CD4-positive, alpha-beta memory T cell (primary cell): ENCODE measurements at places on chromosomes 6 and 20. TPM values are rescaled to one million over a fixed set of nuclear protein-coding genes. Genes with fewer than 3 reads are reported as not detected.

DNA sequence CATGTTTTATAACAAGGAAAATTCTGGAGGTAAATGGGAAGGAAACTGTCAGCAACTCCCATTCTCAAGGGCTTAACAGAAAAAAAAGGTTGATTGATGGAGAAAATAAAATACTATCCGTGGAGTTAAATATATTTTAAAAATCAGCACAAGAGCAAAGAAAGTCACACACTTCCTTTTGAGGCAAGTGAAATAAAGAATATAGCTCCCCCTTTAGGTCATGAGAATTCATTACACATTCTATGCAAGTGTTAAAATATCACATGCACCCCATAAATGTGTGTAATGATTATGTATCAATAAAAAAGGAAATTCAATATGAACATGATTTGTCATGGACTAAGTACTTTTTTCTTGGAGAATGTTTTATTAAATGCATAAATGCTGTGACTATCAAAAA, 349.2 kb downstream of the TPBG start:
- no peak for DNase-seq

GRCh38 chr6:22362361-22362760, 65.5 kb upstream of the PRL start:
- DNase-seq: no peak

- DNase-seq: no peak
These were observed 60.9 kb downstream of the GFRAL start for GRCh38 chr6:55388211-55388610.

GRCh38 chr6:149478631-149479314, 6.0 kb downstream of the ZC3H12D start:
- no peak for DNase-seq

- peak; percentile 37 for DNase-seq
These were observed 1.1 kb downstream of the TCP11 start for GRCh38 chr6:35139924-35140638.

GRCh38 chr20:59996108-59996507, 37.9 kb downstream of the CDH26 start:
- no peak for DNase-seq

GRCh38 chr6:139124887-139125672, 9.8 kb upstream of the HECA start:
- DNase-seq: peak; percentile 86

- no peak for DNase-seq
These were observed 890.3 kb downstream of the C6orf118 start for GRCh38 chr6:164419099-164419498.

GRCh38 chr6:80456724-80457438, 350.4 kb downstream of the BCKDHB start:
- DNase-seq: no peak

GRCh38 chr6:15442467-15442866, 196.6 kb downstream of the JARID2 start:
- no peak for DNase-seq

DNA sequence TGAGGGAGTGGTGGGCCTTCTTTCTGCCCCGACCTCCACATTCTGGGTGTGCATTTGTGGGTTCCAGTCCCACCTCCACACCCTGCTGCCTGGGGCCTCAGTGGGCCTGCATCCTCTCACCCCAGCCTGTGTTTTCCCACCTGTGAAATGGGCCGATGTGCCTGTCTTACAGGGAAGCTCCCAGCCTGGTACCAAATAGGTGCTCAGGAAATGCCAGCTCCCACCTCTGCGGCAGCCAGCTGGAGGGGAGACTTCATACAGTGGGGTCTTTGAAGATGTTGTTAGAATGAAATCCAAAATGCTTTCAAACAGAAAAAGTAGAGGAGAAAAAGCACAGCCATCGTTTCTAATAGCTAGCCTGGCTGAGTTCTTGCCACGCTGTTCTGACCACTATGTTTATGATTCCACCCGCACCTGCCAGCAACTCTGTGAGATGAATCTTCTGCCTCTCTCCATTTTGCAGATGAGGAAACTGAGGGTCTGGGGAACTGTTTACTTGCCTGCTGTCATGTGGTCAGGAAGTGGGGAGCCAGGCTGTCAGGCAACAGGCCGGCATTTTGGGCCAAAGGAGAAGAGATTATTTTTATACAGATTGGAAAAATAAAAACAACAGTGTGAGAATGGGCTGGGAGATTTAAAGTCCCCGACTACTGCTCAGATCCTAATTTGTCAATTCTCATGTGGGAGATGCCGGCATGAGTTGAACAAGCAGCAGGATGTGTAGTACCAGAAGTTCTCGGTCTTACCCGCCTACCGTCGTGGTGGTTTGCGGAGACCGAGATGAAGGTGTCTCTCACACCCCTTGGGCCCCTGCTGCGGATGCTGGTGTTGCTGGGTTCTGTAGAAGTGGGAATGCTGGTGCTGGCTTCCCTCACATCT, 4.6 kb downstream of the TMEM181 start:
- peak; percentile 50 for DNase-seq

- peak; percentile 13 for DNase-seq
These were observed 374.4 kb downstream of the UTRN start for GRCh38 chr6:144659202-144660182.

- DNase-seq: no peak
These were observed 10.3 kb downstream of the PDE10A start for GRCh38 chr6:165652766-165653165.

GRCh38 chr6:147119310-147119709, 84.9 kb upstream of the STXBP5 start:
- no peak for DNase-seq

GRCh38 chr20:52191132-52191915, at the start of gene ZFP64:
Gene ZFP64, minus strand, starts transcription at chr20:52191779. Its CDS starts 143 bp downstream, at chr20:52191636.
- DNase-seq: peak; percentile 82

- peak; percentile 65 for DNase-seq
These were observed 2.0 kb upstream of the PLCG1 start for GRCh38 chr20:41135187-41135887.

- no peak for DNase-seq
These were observed 92.4 kb upstream of the EYS start for GRCh38 chr6:65799389-65799788.

GRCh38 chr6:44730771-44731391, 343.4 kb downstream of the CDC5L start:
- no peak for DNase-seq

DNA sequence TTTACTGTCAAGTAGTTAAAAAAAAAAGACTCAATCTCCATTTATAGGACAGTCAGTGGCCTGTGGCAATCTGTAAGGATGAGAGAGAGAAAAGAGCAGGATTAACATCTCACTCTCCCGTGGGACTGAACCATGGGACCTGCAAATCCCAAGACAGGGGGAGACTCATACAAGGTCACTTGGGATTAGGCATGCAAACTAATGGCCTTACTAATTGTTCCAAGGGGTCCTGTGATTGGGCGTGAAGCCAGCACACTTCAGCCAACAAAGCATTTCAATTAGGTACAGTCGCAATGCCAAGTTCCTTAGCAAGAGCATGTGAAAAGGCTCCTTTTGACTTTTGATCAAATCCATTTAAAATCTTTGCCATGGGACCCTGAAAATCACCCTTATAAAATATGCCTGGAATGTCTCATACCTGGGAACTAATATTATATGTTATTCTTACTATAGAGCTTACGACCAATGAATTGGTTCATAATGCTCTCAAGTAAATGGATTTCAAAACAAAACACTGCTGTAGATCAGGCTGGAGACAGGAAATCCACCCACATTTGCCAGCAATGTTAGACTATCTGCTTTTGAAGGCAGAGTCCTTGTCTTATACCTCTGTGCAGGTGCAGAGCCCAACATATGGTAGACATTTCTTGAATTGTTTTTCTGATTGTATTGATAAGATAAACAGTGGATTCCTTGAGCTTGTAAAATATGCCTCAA, 412.5 kb downstream of the GJA1 start:
- DNase-seq: no peak

DNA sequence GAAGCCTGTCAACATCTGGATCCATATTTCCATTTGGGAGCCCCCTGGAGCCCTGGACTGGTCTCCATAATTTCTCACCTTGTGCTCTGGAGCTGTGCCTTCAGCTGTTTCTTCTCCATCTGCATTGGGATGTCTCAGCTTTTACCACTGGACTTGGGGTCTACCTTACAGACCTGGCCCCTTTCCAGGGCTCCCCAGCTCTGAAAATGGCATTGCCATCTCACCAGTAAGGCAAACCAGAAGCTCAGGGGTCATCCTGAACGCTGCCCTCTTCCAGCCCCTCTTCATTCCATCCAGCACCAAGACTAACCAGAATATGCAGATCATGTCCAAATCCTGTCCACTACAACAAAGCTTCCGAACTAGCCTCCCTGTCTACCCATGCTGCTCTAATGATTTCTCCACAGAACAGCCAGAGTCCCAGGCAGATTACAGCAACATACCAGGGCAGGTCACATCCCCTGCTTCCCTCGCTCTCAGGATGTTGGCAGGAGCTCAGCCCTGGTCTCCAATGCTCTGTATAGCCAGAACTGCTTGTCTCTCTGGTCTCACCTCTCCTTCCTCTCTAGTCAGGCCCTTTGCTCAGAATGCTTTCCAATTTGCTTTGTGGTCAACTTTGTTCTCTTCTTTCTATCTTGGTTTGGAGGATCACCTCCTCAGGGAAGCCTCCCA, 17.7 kb upstream of the NNAT start:
- DNase-seq: no peak

GRCh38 chr6:6365242-6365641, 44.8 kb upstream of the F13A1 start:
- no peak for DNase-seq

- no peak for DNase-seq
These were observed 555.9 kb downstream of the C6orf118 start for GRCh38 chr6:164753517-164753916.

GRCh38 chr6:40778196-40778595, 191.0 kb upstream of the LRFN2 start:
- DNase-seq: no peak

DNA sequence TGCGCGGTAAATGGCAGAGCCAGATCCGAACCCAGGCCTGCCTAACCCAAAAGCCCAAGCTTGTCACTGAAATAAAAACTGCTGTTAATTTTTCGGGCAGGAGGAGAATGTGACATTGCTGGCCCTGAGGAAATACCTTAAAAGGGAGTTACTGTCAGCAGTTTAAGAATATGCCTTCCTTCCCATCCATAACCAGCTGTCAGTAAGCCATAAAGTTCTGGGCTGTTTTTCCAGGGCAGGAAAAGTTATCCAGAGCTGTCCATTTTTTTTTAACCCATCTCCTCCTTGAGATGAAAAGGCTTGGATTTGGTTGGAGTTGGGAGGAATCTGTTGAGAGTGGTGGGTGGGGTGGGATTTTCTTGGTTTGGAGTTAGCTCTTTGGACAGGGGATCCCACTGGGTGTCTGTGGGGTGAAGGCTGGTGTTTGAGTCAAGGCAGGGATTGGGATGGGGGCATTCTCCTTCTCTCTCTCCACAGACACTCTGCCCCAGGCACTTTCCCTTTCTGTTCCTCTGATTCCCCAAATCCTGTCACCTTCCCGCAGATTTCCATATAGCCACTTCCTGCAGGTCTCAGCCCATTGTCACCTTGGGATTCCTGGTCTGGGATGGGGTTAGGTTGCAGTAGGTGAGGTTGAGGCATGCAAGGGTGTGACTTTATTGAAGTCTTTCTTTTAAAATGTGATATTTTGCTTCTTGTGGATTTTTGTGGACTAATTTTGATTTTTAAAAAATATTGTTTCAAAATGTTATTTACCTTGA, 4.3 kb upstream of the KCNG1 start:
- DNase-seq: no peak

DNA sequence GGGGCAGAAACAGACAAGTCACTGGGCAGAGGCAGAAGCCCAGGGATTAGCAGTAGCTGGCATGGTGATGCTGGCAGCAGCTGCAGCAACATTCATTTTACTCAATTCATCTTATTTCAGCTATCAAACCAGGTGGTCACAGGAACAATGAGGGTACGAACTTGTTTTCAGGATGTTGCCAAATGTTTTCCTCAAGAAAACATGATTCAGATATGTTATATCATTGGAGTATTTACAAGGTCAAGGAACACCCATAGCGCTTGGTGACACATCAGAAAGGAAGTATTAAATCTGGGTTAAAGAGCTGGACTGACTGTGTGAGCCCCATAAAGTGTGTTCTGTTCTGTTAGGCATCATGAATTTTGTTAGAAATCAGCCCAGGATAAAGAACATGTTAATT, 456.9 kb upstream of the ID4 start:
- DNase-seq: no peak

Gene RPP40
- total RNA-seq: 5.5 TPM

Gene PRL
- not detected for total RNA-seq

Gene ULBP1
- total RNA-seq: not detected

Gene PDE10A
- total RNA-seq: not detected

Gene SERINC3
- total RNA-seq: 90.1 TPM

Gene CST4
- not detected for total RNA-seq

Gene HLA-DRB1
- 14.2 TPM for total RNA-seq

Gene TMEM170B
- 2.1 TPM for total RNA-seq

Gene MRAP2
- not detected for total RNA-seq

Gene PI3
- total RNA-seq: not detected

Gene KIF6
- total RNA-seq: not detected

Gene CLPSL1
- total RNA-seq: not detected

Gene SAMD10
- total RNA-seq: 7.5 TPM

Gene BHLHE23
- total RNA-seq: not detected

Gene ZCCHC3
- 27.9 TPM for total RNA-seq

Gene MYMX
- not detected for total RNA-seq

Gene TDP2
- 74.3 TPM for total RNA-seq

Gene ID1
- 0.50 TPM for total RNA-seq

Gene HLA-A
- total RNA-seq: 2,200 TPM

Gene HCRTR2
- not detected for total RNA-seq

Gene KIAA0408
- 6.8 TPM for total RNA-seq

Gene CST1
- not detected for total RNA-seq

Gene LINC00237
- total RNA-seq: not detected

Gene TRIM15
- total RNA-seq: not detected

Gene IMPG1
- not detected for total RNA-seq

Gene TASP1
- 15.2 TPM for total RNA-seq

Gene TNXB
- 16.5 TPM for total RNA-seq

Gene ULBP3
- total RNA-seq: 0.42 TPM
